Lung microvascular endothelial cell (primary cell): ENCODE measurements at places on chromosomes 6 and 20. TPM values are rescaled to one million over a fixed set of nuclear protein-coding genes. Genes with fewer than 3 reads are reported as not detected.

Gene PRSS35
- not detected in 2 replicates for total RNA-seq

Gene MCM9
- 9.2 and 11.7 TPM in 2 replicates for total RNA-seq

Gene IL17F
- not detected in 2 replicates for total RNA-seq

Gene TUBB2B
- total RNA-seq = 1.8 and 2.0 TPM in 2 replicates

Gene WFDC5
- total RNA-seq = not detected in 2 replicates

Gene BTN1A1
- total RNA-seq = not detected in 2 replicates

Gene SIRPB1
- 0.22 and 0.40 TPM in 2 replicates for total RNA-seq

Gene L3MBTL3
- 33.9 and 36.8 TPM in 2 replicates for total RNA-seq

Gene BPIFB2
- total RNA-seq = not detected in 2 replicates

Gene PDYN
- not detected in 2 replicates for total RNA-seq

Gene COX4I2
- total RNA-seq = not detected in 2 replicates

Gene PHF10
- 18.1 and 23.8 TPM in 2 replicates for total RNA-seq

Gene BTBD3
- total RNA-seq = 41.6 and 101 TPM in 2 replicates

Gene MMP24
- under 0.01 and 0.20 TPM in 2 replicates for total RNA-seq

Gene SAYSD1
- total RNA-seq = 6.8 and 8.9 TPM in 2 replicates

Gene KIZ
- total RNA-seq = 4.0 and 13.9 TPM in 2 replicates

Gene STX7
- 19.8 and 52.0 TPM in 2 replicates for total RNA-seq

Gene AIF1
- total RNA-seq = not detected in 2 replicates

Gene EMILIN3
- total RNA-seq = under 0.01 TPM in 1 of 2 replicates, not detected in the other

Gene PPP1R3G
- 0.65 and 1.6 TPM in 2 replicates for total RNA-seq

Gene GDAP1L1
- not detected in 2 replicates for total RNA-seq

Gene TPBG
- total RNA-seq = 2.2 and 3.4 TPM in 2 replicates

Gene BNIP5
- not detected in 2 replicates for total RNA-seq

Gene GPR6
- not detected in 2 replicates for total RNA-seq

Gene COQ3
- 2.4 and 4.4 TPM in 2 replicates for total RNA-seq

Gene TRAPPC3L
- total RNA-seq = under 0.01 TPM in 1 of 2 replicates, not detected in the other

Gene HLA-DMB
- under 0.01 TPM in 1 of 2 replicates, not detected in the other for total RNA-seq

Gene TBXT
- total RNA-seq = not detected in 2 replicates

Gene GPR63
- under 0.01 TPM in 2 replicates for total RNA-seq

Gene FABP7
- not detected in 2 replicates for total RNA-seq

Gene GSTA4
- 9.7 and 14.4 TPM in 2 replicates for total RNA-seq

Gene PRICKLE4
- total RNA-seq = 5.2 and 6.7 TPM in 2 replicates

Gene GHRH
- total RNA-seq = not detected in 2 replicates

Gene F13A1
- total RNA-seq = not detected in 2 replicates

Gene LY6G6D
- not detected in 2 replicates for total RNA-seq
